ENCODE measurements at places on chromosomes 11 and 22.

- DNase-seq, result peak; percentile 64
These were observed 7.5 kb upstream of the SYT8 start for GRCh38 chr11:1827095-1827813.

- DNase-seq, result no peak
These were observed 17.6 kb downstream of the TIMP3 start for GRCh38 chr22:32819120-32819519.

DNA sequence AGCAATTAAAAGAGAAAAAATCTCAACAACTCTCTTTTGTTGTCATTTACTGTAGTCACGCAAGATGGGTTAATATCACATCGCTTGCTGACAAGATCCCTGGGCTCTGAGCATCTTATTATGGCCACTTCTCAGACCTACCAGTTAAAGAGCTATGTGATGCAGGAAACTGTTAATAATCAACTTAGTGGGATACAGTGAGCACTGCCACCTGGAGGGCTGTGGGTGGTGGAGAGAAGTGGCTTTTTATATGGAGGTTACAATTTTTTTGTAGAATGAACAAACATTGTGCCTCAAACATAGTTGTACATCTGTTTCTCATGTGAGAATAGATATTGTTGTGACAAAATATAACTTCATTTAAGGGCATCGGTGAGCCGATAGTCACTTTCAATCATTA lies 181.0 kb downstream of the TENM4 start:
- peak; percentile 47 for DNase-seq

GRCh38 chr22:36506637-36507517 lies at the start of gene FOXRED2:
Gene FOXRED2, minus strand, starts transcription at chr22:36507040. Its CDS starts 618 bp downstream, at chr22:36506422.
- peak; percentile 85 for DNase-seq

DNA sequence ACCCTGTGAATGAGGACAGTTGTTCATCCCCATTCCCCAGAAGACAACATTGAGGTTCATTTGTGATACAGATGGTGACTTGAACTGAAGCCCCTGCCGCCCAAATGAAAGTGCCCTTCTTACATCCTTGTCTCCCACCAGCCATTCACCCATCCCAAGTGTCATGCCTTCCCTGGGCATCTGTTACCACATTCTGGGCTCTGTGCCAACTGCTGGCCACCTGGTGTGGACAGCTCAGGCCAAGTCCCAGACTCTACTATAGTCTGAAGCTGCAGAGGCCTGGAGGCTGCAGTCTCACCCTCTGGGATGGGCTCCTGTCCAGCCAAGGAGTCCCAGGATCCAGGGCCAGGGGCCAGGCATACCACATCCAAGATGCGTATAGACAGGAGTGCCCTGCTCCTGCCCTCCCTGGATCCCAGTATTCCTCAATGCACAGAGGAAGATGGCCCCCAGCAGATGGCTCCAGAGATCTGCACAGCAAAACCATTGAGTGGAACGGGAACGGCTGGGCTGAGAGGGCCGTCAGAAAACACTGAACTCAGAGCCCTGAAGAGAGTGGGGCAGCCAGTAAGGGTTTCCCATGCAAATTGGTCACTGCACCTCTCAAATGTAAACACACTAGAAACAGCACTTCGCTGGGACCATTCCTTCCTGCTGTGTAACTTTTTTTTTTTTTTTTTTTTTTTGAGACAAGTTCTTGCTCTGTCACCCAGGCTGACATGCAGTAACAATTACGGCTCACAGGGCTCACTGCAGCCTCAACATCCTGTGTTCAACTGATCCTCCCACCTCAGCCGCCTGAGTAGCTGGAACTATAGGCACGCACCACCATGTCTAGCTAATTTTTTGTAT lies 22.8 kb downstream of the ARRB1 start:
- peak; percentile 83 for DNase-seq

GRCh38 chr11:124893781-124894401 lies 3.8 kb downstream of the ROBO4 start:
- DNase-seq, result no peak

DNA sequence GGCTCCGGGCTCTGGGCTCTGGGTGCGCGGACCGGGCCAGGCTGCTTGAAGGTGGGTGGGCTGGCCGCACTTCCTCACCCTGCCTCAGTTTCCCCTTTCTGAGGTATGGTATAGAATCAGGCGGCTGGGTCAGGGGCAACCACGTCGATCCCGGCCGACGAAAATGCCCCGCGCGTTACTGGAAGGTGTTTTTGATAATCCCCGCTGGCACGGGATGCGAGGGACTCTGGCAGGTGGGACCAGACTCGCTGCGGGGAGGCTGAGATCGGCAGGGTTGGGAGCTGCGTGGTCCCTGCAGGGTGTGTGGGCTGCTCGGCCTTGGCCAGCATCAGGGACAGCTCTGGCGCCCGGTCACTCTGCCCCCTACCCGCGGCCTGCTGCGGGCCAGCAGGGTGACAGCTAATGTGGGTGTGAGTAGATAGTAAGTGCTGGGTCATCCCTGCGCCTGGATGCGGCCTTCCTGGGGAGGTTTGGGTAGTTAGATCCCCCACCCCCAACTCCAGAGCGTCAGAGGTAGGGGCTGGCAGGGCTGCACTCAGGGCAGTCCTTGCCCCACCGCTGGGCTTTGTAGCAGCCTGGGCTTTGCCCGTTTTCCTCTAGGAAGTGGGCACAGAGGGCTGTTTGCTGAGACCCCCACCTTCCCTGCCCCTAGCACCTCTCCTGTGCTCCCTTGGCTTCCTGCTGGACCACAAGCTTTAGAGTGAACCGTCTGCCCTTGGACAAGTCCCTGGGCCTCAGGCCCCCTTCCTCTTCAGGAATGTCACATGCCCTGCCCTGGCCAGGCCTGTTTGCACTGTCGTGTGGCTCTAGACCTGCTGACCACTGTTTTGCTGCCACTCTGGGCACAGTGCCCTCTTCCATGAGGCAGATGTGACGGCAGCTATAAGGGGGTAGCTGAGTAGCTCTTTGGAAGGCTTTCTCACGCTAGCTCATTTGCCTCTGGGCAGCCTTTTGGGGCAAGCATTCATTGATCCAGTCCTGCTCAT lies 579 bp downstream of the TANGO2 start:
- DNase-seq, result no peak

- no peak for DNase-seq
These were observed 14.0 kb downstream of the RGL4 start for GRCh38 chr22:23704829-23705228.

- peak; percentile 40 for DNase-seq
These were observed 626 bp downstream of the FLRT1 start for GRCh38 chr11:64036087-64037026.

GRCh38 chr11:63603180-63603518 lies 11.1 kb downstream of the PLAAT3 start:
- DNase-seq, result peak; percentile 40

- DNase-seq, result no peak
These were observed 1.3 kb downstream of the FAM118A start for GRCh38 chr22:45310977-45311531.

GRCh38 chr22:24996420-24996952 lies 44.0 kb downstream of the KIAA1671 start:
- peak; percentile 8 for DNase-seq

- no peak for DNase-seq
These were observed 574.0 kb downstream of the LRRC4C start for GRCh38 chr11:40885250-40885954.

GRCh38 chr11:8429483-8429882 lies 164.5 kb downstream of the STK33 start:
- no peak for DNase-seq

- no peak for DNase-seq
These were observed 5.5 kb downstream of the ESS2 start for GRCh38 chr22:19139001-19139356.

DNA sequence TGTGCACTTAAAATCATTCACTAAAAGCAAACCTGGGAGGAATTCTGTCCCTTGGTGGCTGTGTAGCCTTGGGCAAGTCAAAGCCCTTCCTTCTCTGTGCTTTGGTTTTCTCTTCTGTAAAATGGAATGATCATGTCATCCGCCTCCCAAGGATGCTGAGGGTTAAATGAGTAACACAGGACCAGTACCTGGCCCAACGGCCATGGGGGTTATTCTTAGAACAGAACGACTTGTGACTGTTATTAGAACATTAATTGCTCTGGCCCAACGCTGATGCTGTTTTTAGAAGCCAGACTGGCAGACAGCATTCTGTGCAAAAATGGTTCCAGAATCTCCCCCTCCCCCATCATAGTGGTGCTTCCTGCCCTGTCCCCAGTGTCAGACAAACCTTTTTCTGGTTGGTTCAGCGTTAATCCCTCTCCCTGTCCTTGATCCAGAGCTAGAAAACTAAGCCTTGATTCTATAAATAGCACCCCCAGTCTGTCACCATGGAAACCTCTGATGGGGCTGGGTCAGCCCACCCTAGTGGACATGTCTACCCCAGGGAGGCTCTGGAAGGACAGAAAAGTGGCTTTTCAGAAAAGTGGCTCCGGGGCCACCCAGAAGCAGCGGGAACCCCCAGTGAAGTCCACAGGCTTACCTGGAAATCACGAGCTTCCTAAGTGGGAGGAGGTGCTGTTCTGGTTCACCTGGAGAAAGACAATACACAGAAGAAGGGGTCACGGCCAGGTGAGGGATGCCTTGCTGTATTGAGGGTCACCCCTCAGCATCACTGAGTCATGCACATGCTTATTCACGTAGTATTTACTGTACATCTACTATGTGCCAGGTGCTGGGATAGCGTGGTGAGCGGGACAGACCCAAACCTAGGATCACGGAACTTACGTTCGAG lies 15.5 kb upstream of the TFIP11 start:
- no peak for DNase-seq

DNA sequence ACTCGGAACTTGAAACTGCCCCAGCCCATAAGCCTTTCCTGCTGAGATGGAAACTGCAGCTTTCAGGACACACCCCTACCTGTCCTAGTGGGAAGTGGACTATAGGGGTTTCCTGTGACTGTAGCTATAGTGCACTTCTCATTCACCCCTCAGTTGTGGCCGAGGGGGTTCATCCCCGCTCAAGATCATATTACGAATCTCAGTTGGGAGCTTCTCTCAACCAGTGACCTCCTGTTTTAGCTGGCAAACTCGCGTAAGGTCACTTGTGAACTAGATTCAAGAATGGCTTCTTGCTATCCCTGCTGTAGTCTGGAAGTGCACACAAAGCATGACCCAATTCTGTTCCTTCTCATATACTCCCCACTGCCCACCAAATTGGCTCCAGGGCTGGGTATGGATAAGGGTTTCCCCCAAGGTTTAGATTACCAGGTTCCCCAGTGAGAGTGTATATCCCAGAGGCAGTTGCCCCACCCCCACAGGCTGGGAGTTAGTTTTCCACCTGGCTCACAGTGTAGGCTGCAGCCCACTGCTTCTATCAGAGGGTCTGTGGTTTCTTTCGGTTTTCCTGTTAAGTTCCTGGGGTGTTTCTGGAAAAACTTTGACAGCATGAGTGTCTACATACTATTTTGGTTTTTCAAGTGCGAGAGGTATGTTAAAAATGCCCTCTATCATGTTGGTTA lies 812.9 kb downstream of the JRKL start:
- DNase-seq, result no peak

DNA sequence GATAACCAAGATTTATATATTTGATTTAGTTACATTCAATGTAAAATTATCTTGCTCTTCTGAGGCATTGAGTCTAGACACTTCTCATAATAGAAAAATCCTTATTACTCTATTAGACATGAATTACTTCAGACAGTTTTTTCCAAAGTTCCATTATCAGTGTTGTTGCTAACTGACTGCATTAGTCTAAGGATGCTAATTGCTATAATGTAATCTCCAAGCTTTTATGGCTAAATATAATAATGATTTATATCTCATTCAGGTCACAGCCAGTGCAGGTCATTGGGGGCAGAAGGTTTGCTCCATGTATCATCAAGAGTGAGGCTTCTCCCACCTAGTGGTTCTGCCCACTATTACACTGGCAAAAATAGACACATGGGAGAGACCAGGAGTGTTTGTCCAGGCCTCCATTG lies 377.2 kb upstream of the DDI1 start:
- DNase-seq, result peak; percentile 33

GRCh38 chr22:40857309-40857855 lies 434 bp downstream of the XPNPEP3 start:
- DNase-seq, result peak; percentile 29

- peak; percentile 95 for DNase-seq
These were observed 756.8 kb downstream of the NTM start for GRCh38 chr11:132126973-132127899.

DNA sequence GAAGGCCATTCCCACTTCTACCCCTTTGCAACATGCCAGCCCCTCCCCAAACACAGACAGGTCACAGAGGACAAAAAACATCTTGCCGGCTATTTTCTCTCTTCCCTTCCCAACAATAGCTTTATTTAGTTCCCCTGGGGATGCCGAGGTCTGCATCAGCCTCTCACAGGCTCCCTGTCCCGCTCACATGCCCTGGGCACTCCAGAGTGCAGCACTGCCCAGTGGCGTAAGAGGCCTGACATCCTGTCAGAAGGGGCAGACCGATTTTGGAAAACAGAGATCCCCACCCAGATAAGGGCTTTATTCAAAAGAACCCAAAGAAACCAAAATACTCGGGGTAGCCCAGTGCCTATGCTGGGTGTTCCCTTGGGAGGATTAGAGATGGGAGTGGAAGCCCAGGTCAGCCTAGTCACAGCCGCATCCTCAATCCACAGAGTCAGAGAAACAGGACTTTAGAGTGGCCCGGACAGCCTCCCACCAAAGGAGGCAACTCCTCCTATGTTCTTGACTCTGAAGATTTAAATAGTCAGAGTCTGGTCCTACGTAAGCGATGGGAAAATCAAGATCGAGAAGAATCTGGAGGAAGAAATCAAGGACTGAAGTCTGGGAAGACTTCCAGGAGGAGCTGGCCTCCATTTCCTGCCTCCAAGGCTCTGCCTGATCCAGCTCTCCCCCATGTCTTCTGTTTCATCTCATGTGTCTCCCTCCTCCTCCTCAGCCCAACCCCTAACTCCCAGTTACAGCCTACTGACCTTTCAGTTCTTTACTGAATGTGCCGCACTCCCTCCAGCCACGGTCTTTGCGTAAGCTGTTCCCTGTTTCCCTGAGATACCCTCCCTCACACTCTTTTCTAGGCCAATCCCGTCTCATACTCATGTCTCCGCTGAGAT lies 129.3 kb downstream of the FBXO7 start:
- DNase-seq, result no peak

DNA sequence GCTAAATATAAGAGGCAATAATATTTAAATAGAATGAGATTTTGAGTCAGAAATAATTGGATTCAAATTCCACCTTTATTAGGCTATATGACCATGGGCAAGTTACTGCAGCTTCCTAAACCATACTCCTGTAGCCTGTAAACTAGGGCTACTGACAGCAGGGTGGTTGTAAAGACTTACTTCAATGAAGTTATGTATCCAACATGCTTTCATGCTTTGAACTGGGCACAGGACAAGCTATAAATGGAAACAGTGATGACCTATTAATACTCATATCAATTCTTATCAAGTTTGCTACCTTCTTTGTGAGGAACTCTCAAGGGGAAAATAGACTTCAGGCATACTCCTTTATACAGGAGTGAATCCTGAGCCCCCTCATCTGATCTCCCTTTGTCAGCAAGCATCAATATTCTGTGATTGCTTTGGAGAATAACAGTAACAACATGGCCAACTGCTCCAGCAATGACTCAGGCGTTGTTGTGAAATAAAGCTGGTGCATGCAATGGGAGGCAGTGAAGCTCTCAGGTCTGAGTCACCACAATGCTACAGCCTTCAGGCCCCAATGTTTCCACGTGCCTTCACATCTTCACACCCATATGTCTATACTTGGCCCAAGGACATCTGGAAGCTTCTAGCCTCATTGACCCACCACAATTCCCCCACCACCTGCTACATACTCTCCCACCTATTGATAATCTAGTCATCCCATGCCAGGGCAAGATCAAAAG lies 102.5 kb downstream of the KCNA4 start:
- DNase-seq, result no peak
